ENCODE measurements at places on chromosomes 2 and 18. TPM values are rescaled to one million over a fixed set of nuclear protein-coding genes. Genes with fewer than 3 reads are reported as not detected.

DNA sequence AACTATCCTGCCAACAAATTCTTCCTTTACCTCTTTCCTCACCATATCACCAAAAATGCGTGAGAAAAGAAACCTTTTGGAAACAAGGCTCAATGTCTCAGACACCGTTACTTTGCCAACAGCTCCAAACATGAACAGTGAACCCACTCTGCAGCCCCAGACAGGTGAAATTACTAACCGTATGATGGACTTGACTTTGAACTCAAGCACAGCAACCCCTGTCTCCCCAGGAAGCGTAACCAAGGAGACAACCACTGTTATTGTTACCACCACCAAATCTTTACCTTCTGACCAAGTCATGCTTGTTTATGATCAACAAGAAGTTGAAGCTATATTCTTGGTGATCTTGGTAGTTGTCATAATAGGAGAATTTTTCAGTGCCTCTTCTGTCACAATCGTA, 28.4 kb downstream of the MFSD6 start:
- DNase-seq, result no peak

DNA sequence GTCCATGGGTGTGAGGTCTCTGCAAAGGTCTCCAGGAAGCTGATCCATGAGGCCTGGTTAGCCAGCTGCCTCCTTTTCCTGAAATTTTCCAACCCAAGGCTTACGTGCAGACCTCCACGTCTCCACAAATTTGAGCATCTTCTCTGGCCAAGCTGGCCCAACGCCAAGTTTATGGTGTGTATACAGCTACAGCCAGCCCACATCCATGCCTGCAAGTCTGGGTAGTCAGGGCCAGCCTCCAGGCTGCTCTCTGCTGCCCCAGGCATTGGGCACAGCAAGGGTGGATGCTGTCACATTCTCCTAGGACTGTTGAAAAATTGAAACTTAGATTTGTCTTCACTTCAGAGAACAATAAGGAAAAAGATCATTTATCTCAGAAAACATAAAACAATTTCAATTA, 525.5 kb upstream of the CHAC2 start:
- DNase-seq, result no peak

GAL3ST2 gene
- not detected for total RNA-seq

- no peak for DNase-seq
These were observed 4.7 kb upstream of the ESCO1 start for GRCh38 chr18:21605213-21605612.

DNA sequence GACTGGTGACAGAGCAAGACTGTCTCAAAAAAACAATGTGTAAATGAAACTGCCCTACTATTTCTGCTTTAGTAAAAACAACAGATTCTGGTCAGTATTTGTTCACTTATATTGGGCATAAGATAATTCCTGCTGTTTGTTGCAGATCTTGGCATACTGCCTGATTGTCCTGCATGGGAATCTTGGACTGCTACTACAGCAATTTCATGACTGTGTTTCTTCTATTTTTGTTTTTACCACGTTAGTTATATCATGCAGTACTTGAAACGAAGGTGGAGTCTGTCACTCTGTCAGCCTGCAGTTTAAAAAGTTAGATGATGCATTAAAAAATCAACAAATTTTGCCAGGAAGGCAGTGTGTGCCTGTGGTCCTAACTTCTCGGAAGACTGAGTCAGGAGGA, 14.2 kb upstream of the CLASP1 start:
- no peak for DNase-seq

Measured in SJSA1 (cell line).